ENCODE measurements at places on chromosomes 13 and 19.
A peak's percentile ranks its signal among the peaks of the same experiment; 100 is the strongest.

DNA sequence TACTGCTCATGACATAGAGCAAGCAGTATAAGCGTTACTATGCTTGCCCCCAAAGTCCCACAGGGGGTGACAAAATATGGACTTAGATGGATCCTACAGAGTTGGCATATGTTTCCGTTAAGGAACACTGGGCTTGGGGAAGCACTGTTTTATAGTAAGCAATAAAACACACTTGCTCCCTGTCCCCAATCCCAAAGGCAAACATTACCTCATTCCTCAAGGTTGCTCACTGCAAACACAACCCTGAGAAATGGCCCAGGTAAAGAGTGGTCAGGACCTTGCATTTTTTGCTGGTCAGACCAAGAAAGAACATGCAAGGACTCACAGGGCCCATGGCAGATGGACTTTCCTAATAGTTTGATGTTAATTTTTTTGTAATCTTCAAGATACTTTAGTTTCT lies 32.3 kb downstream of the UGGT2 start:
- DNase-seq: no peak

DNA sequence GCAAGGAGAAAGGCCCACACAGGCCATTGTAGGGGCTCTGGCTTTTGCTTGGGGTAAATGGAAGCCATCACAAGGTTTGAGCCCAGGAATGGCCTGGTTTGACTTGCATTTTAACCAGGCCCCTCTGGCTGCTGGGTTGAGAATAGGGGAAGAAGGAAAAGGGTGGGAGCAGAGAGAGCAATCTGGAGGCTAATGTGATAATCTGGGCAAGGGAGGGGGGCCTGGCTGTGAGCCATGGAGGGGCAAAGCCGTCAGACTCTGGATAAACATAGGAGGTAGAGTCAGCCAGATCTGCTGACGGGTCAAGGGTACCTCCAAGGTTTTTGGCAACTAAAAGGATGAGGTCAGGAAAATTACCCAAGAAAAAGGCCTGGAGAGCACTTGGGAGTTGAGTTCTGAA lies 41.6 kb downstream of the RFX2 start:
- no peak for DNase-seq

DNA sequence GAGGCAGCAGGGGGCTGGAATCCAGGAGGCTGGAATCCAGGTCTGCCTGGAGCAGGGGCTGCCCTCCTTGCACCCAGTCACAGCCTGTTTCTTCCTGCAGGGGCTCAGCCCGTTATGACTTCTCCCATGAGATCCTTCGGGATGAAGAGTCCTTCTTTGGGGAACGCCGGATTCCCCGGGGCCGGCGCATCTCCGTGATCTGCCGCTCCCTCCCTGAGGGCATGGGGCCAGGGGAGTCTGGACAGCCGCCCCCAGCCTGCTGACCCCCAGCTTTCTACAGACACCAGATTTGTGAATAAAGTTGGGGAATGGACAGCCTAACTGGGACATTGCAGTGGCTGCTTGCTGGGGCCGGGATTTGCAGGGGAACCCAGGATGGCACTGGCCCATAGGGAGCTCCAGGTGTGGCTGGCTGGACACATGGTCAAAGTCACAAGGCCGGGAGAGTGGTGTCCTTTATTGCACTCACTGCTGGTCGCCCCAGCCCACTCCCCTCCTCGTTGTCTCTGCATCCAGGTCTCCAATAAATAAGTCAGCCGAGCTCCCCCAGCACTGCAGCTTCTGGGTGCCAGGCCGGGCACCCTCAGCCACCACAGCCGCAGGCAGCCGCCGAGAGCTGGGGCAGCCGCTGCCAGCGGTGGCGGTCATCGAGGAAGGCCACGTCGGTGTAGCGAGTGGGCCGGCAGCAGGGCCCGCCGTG lies 872 bp downstream of the PSPN start:
- no peak for DNase-seq

GRCh38 chr13:22561581-22561980 lies 619.2 kb upstream of the SGCG start:
- DNase-seq: no peak

DNA sequence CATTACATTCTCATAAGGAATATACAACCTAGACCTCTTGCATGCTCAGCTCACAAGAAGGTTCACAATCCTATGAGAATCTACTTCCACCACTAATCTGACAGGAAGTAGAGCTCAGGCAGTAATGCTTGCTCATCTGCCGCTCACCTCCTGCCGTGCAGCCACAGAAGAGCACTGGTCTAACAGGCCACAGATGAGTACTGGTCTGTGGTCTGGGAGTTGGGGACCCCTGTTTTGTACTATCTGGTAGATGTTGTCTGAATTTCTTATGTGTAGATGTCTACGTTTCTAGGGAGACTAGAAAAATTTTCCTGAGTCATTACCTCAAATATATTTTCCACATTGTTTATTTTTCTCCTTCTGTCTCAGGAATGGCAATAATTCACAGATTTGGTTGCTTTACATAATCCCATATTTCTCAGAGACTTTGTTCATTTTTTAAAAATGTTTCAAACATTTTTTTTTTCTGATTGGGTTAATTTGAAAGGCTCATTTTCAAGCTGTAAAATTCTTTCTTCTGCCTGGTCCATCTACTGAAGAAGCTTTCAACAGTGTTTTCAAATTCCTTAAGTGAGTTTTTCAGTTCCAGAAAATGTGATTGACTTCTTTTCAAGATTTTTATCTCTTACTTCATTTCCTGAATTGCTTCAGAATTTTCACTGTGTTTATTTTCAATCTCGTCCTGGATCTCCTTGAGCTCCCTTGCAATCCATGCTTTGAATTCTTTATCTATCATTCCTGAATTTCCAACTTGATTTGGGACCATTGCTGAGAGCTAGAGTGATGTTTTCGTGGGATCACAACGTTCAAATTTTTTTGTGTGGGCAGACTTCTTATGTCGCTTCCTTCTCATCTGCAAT lies 1322.2 kb downstream of the PCDH9 start:
- DNase-seq: no peak

GRCh38 chr13:48578516-48579164 lies 45.8 kb upstream of the RCBTB2 start:
- DNase-seq: no peak

GRCh38 chr13:39836038-39836437 lies 180.6 kb downstream of the COG6 start:
- DNase-seq: no peak

DNA sequence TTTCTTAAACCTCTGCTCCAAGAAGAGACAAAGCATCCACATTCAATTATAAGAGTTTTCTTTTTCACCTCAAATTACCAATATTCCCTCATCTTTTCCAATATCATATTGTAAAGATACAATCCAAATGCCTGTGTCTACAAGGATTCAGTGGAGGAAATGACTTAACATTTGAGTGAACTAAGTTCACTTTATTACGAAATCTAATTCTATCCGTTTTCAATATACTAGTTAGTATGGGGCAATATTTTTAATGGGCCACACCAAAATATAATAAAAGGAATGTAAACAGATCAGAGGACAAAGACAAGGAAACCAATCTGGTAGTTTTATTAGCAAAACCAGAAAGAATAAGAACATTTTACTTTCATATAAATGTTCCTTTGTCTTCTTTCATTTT lies 136.0 kb downstream of the DCLK1 start:
- no peak for DNase-seq

GRCh38 chr13:111099290-111099689 lies 15.8 kb upstream of the ARHGEF7 start:
- no peak for DNase-seq

DNA sequence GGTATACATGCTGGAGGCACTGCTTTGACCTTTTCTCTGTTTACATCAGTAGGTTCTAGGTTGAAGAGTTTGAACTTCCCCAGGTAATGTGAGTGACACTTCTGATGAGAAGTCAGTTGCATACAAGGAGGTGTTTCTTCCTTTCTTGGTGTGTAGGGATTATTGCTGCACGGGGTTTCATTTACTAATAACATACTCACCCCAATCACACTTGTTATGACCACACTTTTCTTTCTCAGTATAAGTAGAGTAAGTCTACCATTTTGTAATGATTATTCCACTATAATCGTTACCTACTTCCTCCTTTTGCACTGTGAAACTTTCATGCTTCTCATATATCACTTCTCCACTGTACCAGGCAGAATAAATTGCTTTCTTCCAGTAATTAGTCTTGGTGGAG lies 138.0 kb downstream of the TNFSF13B start:
- DNase-seq: no peak

DNA sequence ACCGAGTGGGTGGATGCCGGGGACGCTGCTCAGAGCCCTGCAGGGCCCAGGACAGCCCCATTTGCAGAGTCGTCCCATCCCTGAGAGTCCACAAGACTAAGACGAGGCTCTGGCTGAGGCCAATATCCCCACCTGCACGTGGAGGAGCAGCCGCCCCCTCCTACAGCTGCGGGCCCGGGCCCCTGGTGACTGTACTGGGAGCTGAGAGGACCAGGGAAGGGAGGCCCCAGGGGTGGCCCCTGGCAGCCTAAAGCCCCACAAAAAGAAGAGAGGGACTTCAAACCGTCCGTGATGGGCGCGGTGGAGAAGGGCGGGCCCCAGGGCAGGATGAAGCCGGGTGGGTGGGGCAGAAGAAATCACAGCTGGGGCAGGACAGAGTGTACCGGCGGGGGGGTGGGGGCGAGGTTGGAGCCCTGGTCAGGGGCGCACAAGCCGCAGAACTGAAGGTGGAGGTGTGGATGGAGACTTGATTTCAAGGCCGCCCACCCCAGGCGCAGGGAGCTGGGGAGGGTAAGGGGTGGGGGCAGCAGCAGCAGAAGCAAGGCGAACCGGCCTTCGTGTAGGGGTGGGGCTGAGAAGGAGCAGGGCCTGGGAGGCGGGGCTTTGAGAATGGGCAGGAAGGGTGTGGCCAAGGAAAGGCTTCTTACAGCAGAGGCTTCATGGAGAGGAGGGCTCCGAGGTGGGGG lies 12.9 kb downstream of the CFD start:
- no peak for DNase-seq

GRCh38 chr19:15255359-15255990 lies 23.2 kb upstream of the EPHX3 start:
- DNase-seq: no peak

DNA sequence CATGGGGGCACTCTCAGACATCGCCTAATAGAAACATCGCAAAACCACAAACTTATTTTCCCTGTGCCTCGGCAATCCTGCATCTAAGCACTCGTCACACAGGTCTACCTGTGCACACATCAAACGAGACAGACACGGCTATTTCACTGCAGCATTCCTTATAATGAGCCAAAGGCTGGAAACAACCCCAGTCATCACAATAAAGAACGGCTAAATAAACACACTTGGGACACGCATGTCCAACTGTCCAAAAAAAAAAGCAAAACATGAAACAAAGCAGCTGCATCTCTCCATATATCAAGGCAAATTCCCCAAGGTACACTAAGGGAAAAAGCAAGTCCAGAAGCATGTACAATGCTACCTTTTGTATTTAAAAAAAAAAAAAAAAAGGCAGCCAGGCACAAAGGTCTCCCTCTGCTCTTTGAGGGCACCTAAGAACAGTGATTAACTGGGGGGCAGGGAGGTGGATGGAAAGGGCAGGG lies 27.2 kb upstream of the CCNP start:
- no peak for DNase-seq

DNA sequence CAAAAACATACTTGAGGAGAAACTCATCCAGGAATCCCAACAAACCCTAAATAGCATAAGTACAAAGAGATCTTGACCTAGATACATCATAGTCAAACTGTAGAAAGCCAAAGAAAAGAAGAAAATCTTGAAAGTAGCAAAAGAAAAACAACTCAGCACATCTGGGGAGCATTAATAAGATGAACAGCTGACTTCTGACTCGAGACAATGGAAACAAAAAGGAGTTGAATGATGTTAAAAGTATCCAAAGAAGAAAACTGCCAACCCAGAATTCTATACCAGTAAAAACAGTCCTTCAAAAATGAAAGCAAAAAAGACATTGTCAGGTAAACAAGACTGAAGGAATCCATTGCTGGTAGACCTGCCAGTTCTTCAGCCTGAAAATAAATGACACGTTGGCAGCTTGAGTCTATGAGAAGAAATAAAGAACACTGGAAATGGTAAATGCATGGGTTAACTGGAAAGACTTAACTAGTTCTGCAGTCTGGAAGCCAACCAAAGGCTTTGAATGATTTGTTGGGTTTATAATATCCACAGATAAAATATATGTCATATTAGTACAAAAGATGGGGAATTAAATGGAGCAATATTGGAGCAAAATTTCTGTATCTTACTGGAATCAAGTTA lies 46.8 kb downstream of the TSSK6 start:
- DNase-seq: no peak

DNA sequence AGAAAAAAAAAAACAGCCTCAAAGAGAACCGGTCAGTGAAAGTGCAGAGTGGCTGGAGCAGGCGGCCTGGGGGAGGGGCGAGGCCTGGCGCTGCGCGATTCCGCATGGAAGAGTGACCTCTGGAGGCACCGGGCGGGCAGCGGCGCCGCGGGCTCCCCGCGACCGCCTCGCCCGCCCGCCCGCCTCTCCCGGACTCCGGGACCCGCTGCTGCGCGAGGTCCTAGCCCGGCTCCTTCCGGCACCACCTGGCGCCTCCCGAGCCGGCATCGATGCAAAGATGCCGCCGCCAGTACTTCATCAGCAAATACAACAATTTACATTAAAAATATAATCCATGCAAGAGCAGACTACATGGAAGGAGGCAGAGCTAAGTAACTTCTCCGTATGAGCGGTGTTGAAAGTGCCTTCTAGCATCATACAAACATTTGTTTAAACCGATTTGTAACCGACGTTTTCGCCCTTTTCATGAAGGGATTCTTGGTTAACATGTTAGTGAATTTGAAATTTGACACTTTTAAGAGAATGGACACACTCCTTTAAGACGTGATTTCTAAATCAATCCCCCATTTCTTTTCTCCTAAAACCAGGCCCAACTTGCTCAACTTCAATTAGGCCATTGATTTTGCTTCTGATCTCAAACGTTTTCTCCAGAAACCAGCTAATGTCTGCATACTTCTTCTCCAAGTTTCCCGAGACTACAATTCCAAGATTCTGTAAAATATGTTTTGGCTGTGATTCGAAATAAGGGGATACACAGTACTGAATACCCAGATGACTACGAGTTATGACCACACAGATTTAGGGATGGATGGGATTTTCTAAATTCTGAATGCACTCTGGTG lies 2.1 kb downstream of the EFNB2 start:
- peak; percentile 83 for DNase-seq

- DNase-seq: no peak
These were observed 6.6 kb upstream of the LGALS4 start for GRCh38 chr19:38819231-38819920.

- DNase-seq: no peak
These were observed 1297.4 kb upstream of the MIR17HG start for GRCh38 chr13:90049989-90050671.

GRCh38 chr13:27497563-27498230 lies 47.3 kb upstream of the MTIF3 start:
- DNase-seq: no peak

GRCh38 chr19:17753976-17754375 lies 2.7 kb downstream of the FCHO1 start:
- DNase-seq: no peak

Measured in type B pancreatic cell (in vitro differentiated cells).